CD8-positive, alpha-beta memory T cell (primary cell): ENCODE measurements at places on chromosomes 11 and 22. TPM values are rescaled to one million over a fixed set of nuclear protein-coding genes. Genes with fewer than 3 reads are reported as not detected.

- no peaks in the 10 kb centered on the region for H3K4me1 ChIP-seq
- DNase-seq: no peak
- no peak overlapping the region for H3K4me3 ChIP-seq
- H3K36me3 ChIP-seq: no peaks in the 10 kb centered on the region
- no peak overlapping the region for H3K27ac ChIP-seq
- H3K27me3 ChIP-seq: no peaks in the 10 kb centered on the region
Observed at GRCh38 chr11:74673693-74674360, 57.4 kb downstream of the CHRDL2 start.

GRCh38 chr22:20660441-20661054 lies 113.4 kb upstream of the SERPIND1 start:
- no peak for DNase-seq
- H3K27me3 ChIP-seq: no peaks in the 10 kb centered on the region
- no peak overlapping the region for H3K4me3 ChIP-seq

- no peaks in the 10 kb centered on the region for H3K4me1 ChIP-seq
- no peaks in the 10 kb centered on the region for H3K36me3 ChIP-seq
- H3K4me3 ChIP-seq: no peak overlapping the region
- no peaks in the 10 kb centered on the region for H3K27me3 ChIP-seq
- DNase-seq: peak; percentile 12
Observed at GRCh38 chr11:120079750-120080610, 57.9 kb downstream of the TRIM29 start.

- no peak overlapping the region for H3K4me3 ChIP-seq
- no peaks in the 10 kb centered on the region for H3K27me3 ChIP-seq
- H3K4me1 ChIP-seq: no peaks in the 10 kb centered on the region
- no peak overlapping the region for H3K27ac ChIP-seq
Observed at GRCh38 chr11:79313530-79313913, 127.3 kb downstream of the TENM4 start.

- no peaks in the 10 kb centered on the region for H3K4me1 ChIP-seq
- no peaks in the 10 kb centered on the region for H3K27me3 ChIP-seq
- H3K4me3 ChIP-seq: no peak overlapping the region
Observed at GRCh38 chr11:5223686-5224085, 3.2 kb downstream of the HBB start.

- DNase-seq: no peak
- no peak overlapping the region for H3K4me3 ChIP-seq
- peaks cover 12% of the 10 kb centered on the region for H3K4me1 ChIP-seq
- H3K27me3 ChIP-seq: no peaks in the 10 kb centered on the region
Observed at GRCh38 chr22:39508393-39508792, 6.3 kb downstream of the MIEF1 start.

GRCh38 chr22:35977136-35977535 lies 51.5 kb downstream of the RBFOX2 start:
- no peak for DNase-seq
- no peaks in the 10 kb centered on the region for H3K27me3 ChIP-seq
- no peak overlapping the region for H3K27ac ChIP-seq
- H3K4me3 ChIP-seq: no peak overlapping the region
- H3K4me1 ChIP-seq: no peaks in the 10 kb centered on the region
- H3K36me3 ChIP-seq: no peaks in the 10 kb centered on the region

GRCh38 chr11:123137431-123138224 lies 57.4 kb downstream of the CLMP start:
- H3K36me3 ChIP-seq: no peaks in the 10 kb centered on the region
- no peak overlapping the region for H3K27ac ChIP-seq
- H3K27me3 ChIP-seq: no peaks in the 10 kb centered on the region
- no peaks in the 10 kb centered on the region for H3K4me1 ChIP-seq
- no peak overlapping the region for H3K4me3 ChIP-seq

DNA sequence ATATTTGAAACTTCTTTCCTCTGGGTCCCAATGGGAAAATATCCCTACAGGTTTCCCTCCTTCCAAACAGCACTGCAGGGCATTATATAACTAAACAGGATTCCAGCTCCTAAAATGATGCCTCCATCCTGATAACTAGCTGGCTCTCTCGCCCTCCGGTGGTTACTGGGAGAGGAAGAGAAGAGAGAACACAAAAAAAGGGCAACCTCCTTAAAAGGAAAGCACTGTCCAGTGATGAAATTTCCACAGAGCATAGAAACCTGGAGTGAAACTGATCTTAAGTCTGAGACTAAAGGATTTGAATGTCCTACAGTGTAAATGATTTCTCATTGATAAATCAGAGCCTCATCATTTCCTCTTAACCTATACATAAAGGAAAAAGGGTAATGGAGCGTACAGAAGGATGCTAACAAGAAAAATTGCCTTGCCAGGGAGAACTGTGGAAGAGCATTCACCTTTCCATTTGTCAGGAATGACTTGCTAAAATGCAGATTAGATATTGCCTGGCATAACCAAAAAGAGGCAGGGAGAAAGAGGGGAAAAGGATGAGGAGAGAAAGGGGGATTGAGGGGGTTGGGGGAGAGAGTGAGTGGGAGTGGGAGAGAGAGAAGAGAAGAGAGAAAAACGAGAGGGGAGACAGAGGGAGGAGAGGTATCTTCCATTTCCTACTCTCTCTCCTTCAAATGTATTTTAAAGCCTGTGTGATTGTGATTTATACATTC lies 121.3 kb downstream of the APOL5 start:
- H3K4me3 ChIP-seq: no peak overlapping the region
- H3K27ac ChIP-seq: no peak overlapping the region
- no peak for DNase-seq

DNA sequence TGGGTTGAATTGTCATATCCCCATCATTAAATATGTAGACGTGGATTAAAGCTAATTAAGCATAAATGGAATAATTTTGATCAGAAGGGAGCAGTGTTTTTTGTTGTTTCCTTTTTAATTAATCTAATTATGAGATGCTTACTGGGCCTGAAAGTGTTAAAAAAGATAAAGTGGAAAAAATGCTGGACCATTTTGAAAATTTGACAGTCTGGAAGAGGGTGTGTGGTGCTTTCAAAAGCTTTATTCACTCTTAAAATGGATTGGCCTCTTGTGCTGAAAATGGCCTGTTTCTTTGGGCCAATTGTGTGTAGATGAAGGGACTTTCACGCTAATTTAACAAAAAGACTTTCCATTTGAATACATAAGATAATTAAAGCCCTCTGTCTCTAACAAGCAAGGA lies 1.8 kb downstream of the TNRC6B start:
- no peaks in the 10 kb centered on the region for H3K27me3 ChIP-seq
- H3K4me1 ChIP-seq: peaks cover 69% of the 10 kb centered on the region
- H3K4me3 ChIP-seq: peak overlapping the region; percentile 81
- peak overlapping the region; percentile 74 for H3K27ac ChIP-seq
- DNase-seq: no peak

DNA sequence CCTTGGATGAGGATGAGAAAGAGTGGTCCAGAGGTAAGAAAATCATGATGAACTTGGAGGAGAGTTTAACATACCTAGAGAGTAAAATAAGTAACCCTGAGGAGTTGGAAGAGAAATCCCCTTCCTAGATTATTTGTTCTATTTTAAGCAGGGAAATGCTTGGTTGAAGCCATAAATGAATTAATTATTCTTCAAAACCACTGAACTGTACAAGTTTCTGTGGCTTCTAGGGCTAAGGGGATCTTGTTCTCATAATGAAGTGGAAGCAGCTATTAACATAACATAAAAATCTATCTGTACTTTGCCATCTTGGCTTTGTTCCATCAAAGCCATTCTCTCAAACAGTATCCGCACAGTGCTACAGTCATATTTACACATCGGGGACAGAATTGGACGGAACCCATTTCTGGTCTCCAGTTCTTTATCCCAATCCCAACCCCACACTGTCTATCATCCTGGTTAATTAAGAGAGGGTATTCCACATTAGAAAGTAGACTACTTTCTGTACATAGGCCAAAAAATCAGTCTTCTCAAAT lies 14.5 kb upstream of the ARHGAP42 start:
- no peak overlapping the region for H3K4me3 ChIP-seq
- H3K36me3 ChIP-seq: no peaks in the 10 kb centered on the region
- H3K4me1 ChIP-seq: no peaks in the 10 kb centered on the region
- no peaks in the 10 kb centered on the region for H3K27me3 ChIP-seq

GRCh38 chr11:60155931-60156330 lies 27.0 kb downstream of the MS4A6A start:
- H3K27ac ChIP-seq: no peak overlapping the region
- H3K4me3 ChIP-seq: no peak overlapping the region
- DNase-seq: no peak
- no peaks in the 10 kb centered on the region for H3K36me3 ChIP-seq

DNA sequence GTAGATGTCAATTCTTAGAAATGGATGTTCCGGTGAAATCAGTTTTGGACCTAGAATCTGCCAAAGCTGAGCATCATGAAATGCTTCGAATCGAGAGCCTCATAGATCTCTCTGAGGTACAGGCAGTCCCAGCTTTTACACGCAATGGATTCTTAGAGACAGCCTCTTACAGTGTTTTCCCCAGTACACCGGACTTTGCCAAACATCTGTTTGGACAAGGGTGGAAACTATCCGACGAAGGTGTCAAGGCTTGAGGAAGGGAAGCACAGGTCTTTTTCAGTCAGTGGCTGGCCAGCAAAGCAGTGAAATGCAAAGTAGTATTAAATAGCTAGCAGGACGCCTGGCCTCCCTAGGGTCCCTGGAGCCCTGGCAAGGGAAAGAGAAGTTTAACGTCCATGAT lies 4.9 kb downstream of the GRK3 start:
- no peaks in the 10 kb centered on the region for H3K36me3 ChIP-seq
- H3K4me1 ChIP-seq: peaks cover 6% of the 10 kb centered on the region
- H3K4me3 ChIP-seq: no peak overlapping the region

DNA sequence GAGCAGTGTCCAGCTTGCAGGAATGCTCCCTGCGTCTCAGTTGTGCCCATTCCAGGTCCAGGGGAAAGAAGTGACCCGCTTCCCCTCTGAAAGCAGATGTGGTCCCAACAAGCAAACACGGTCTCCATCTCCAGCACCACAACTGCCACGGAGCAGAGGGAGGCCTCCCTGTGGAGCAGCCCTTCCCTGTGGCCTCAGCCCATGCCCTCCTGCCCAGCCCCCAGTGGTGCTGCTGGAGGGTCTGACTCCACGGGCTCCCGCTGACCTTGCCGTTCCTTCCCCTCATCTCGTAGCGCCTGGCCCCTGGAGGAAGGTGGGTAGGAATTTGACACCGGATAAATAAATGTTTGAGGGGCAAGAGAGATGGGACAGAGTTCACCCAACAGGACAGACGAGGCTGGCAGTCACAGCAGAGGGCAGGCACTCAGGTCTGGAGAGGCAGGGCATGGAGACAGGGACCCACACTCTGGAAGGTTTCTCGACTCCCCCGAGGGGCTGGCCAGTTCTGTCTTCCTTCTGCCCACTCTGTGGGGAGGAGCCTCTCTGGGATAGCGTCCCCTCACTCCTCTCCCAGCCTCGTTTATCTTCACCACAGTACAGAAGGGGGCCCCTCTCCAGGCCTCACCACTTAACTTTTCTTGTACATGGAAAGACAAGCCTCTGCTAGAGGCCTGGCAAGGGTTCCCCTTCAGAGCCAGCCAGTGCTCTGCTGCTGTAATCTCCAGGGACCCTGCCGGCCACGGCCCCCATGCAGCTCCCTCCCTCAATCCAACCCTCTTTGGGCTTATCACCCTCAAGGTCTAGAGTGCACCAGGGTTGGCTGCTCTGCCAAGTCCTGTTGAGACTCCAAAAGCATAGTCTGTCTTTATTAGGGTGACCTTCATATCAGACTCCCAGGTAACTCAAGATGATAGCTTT lies 7.5 kb upstream of the ST3GAL4 start:
- peaks cover 1% of the 10 kb centered on the region for H3K4me1 ChIP-seq
- no peaks in the 10 kb centered on the region for H3K27me3 ChIP-seq
- peak overlapping the region; percentile 69 for H3K27ac ChIP-seq
- DNase-seq: no peak
- H3K4me3 ChIP-seq: no peak overlapping the region

GRCh38 chr22:49964136-49965090 lies 3.8 kb downstream of the PIM3 start:
- DNase-seq: peak; percentile 80
- peaks cover 13% of the 10 kb centered on the region for H3K36me3 ChIP-seq
- no peaks in the 10 kb centered on the region for H3K27me3 ChIP-seq
- peaks cover 34% of the 10 kb centered on the region for H3K4me1 ChIP-seq
- H3K27ac ChIP-seq: no peak overlapping the region

- H3K4me1 ChIP-seq: no peaks in the 10 kb centered on the region
- DNase-seq: no peak
- no peaks in the 10 kb centered on the region for H3K27me3 ChIP-seq
- no peak overlapping the region for H3K4me3 ChIP-seq
- H3K27ac ChIP-seq: no peak overlapping the region
- no peaks in the 10 kb centered on the region for H3K36me3 ChIP-seq
Observed at GRCh38 chr11:8729837-8730696, 47.5 kb downstream of the RPL27A start.

DNA sequence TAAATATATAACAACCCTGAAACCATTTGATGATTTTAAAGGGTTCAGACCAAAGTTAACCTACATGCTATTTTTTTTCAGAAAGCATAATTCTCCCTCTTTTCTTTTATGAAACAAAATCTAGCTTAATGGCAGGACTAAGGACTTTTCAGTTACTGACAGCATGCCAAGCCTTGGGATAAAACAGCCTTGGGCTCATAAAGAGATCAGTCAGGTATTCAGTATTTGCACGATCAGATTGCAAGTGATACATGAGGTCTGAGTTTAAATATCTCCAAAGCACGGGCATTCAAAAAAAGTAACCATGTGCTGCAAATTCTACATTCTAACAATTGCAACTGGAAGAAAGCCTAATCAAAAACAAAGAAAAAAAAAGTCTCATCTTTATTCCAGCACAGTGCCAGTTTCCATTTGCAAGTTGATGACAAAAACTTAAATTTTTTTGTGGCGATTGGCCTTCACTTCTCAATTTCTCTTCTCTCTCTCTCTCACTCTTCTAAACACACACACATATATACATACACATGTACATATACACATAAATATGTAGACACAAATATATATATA lies 60.1 kb downstream of the CTSC start:
- no peak for DNase-seq
- H3K27me3 ChIP-seq: no peaks in the 10 kb centered on the region
- no peaks in the 10 kb centered on the region for H3K4me1 ChIP-seq
- H3K27ac ChIP-seq: no peak overlapping the region
- no peaks in the 10 kb centered on the region for H3K36me3 ChIP-seq

- H3K27me3 ChIP-seq: no peaks in the 10 kb centered on the region
- DNase-seq: no peak
- H3K27ac ChIP-seq: no peak overlapping the region
- H3K4me3 ChIP-seq: no peak overlapping the region
Observed at GRCh38 chr22:37626144-37626543, 13.3 kb upstream of the SH3BP1 start.

Gene C1QTNF4
- total RNA-seq: 0.18 TPM

Gene UBQLN3
- not detected for total RNA-seq

Gene CTR9
- 60.8 TPM for total RNA-seq

Gene TUB
- 0.24 TPM for total RNA-seq

Gene UCP3
- 2.9 TPM for total RNA-seq

Gene MAJIN
- total RNA-seq: not detected

Gene C22orf31
- total RNA-seq: not detected

Gene GAS2L1
- total RNA-seq: 0.61 TPM

Gene DNAJB7
- total RNA-seq: not detected

Gene FIBIN
- not detected for total RNA-seq
